ENCODE measurements at places on chromosomes 1 and 21.

- no peak for DNase-seq
Observed at GRCh38 chr1:30778154-30778978, 20.8 kb upstream of the LAPTM5 start.

DNA sequence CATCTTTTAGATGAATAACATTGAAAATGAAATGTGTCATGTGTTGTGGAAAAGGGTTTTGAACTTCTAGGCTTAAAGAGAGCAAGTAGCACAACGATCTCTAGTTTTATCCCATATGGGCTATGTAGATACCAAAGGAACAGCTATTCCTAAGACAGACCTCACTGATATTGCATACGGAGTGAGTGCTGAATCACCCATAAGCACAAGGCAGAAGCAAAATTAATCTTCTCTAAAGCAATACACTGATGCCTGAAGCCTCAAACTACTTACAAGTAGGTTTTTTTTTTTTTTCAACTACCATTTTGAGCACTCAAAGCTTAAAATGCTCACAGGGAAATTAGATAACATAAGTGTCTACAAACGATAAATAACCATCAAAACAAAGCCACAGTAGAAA, 5.0 kb upstream of the KMO start:
- no peak for DNase-seq

GRCh38 chr1:42312576-42313212, 22.3 kb downstream of the FOXJ3 start:
- no peak for DNase-seq

GRCh38 chr1:65332821-65333220, 23.5 kb downstream of the DNAJC6 start:
- no peak for DNase-seq

DNA sequence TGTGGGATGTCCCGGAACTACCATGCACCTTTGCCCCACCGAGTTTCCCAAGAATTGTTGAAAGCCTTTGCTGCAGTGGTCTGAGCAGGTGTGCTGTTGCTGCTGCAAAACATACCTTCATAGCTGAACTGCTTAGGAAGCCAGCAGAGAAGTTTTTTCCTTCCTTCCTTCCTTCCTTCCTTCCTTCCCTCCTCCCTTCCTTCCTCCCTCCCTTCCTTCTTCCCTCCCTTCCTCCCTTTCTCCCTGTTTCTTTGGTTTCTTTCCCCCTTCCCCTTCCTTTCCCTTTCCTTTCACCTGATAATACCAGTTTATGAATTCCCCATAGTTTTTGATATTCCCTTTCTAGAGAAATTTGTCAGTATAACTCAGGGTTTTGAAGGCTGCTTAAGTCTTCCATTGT, 10.8 kb upstream of the SH3D21 start:
- DNase-seq = no peak

DNA sequence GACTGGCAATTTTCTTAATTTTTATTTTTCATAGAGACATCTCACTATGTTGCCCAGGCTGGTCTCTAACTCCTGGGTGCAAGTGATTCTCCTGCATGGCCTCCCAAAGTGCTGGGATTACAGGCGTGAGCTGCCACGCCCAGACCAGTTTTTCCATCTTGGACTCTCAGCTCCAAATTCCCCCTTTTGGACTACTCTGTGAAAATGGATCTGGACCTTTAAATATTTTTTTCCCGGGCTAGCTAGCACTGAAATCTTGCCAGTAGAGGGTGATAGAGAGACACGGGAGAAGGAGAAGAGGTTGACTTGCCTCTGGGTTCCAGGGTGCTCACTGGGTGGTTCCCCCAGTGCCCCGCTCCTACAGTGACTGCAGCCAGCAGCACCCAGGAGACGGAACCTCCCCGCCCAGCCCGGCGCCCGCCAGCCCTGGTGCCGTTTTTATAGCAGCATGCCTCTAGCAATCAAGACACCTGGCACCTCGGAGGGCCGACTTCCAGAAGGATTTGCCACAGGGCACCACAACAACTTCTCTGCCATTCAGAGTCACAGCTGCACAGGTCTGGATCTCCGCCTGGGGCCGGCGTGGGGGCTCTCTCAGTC, 34.7 kb upstream of the SCCPDH start:
- DNase-seq = no peak

DNA sequence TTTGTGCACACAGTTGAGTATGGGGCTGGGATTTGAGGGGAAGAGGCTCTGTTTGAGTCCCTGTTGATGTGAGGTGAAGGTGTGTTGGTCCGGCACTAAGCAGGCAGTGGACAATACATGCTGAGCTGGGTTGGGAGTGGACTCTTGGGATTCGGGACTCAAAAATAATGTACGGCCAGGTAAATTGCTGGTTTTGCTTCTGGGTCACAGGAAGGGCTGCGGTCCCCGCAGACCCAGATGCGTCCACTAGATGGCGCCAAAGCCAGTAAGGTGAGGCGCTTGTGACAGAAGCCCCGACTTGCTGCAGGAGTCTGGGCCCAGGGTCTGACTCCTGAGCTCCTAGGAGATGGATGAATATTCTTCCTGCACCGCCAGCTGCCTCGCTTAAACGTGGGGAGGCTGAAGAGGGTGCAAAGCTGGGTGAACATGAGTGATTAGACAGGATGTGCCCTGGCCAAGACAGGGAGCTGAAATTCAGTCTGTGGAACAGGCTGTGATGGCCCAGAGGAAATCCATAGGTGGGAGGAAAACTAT, 61.4 kb downstream of the ACBD3 start:
- peak; percentile 86 for DNase-seq

DNA sequence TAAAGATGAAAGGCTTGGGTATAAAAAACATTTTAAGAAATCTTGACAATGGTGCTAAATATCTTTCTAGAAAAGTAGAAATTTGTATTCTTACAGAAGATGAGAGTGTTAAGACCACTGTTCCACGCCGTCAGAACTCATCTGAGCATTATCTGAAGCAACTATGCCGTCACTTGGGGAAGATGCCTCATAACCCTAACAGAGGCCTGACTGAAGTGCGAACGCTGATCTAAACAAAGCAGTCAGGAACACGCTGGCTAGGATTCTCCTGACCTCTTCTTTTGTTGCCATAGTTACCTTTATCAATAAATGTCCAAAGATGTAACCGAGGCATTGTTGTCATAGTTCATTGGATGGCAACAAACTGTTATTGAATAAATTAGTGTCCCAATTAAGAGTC, 612.4 kb downstream of the LTN1 start:
- no peak for DNase-seq

- no peak for DNase-seq
Observed at GRCh38 chr1:183043872-183044854, 20.9 kb downstream of the LAMC1 start.

DNA sequence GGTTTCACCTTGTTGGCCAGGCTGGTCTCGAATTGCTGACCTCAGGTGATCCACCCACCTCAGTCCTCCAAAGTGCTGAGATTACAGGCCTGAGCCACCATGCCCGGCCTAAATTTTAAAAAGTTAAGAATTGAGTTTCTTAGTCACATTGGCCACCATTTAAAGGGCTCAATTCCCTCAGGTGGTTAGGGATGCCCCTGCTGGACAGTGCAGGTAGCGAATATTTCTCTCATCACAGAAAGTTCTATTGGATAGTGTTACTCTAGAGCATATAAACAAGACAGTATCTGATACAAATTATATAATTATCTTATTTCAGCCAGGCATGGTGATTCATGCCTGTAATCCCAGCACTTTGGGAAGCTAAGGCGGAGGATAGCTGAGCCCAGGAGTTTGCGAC, 320.2 kb downstream of the ZP4 start:
- DNase-seq = no peak

DNA sequence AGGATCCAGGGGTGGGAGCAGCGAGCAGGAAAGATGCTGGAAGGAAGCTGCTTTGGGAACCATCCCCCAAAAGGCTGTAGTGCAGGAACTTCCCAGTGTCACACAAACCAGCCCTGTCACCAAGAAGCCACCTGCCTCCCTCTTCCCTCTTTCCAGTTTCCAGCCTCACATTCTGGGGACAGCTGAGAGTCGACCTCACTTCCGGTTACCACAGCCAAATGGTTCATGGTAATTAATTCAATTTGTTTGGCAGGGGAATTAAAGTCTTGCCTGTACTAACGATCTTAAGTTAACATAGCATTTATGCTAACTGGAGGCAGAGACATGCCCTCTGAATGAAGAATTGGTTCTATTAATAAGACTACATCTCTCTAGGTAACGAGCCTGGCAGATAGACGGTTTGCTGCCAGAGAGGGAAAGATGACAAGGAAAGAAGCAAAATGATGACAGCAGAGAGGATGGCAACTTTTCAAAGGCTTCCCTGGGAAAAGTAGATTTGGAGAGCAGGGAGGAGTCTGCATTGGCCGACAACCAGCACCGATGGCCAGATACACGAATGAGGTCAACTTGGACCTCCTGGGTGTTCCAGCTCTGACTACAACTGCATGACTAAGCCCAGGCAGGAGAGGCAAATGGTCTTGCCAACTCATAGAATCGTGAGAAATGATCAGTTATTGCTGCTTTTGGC, 64.1 kb downstream of the TMCO4 start:
- DNase-seq = no peak

DNA sequence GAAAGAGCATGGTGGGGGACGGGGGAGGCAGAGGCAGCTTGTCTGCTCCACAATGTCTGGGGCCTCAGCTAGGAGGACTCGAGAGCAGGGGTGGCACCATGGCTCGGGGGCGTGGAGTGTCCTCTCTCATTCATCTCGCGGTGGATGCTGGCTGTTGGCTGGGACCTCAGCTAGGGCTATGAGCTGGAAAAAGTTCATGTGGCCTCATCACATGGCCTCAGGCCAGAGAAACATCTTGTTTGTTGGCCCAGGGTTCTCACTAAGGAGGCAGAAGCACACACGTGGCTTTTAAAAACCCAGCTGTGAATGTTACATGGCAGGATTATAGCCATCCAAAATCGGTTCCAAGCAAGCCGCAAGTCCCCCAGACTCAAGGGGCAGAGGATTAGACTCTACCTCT, 6.2 kb upstream of the CENPS start:
- no peak for DNase-seq

DNA sequence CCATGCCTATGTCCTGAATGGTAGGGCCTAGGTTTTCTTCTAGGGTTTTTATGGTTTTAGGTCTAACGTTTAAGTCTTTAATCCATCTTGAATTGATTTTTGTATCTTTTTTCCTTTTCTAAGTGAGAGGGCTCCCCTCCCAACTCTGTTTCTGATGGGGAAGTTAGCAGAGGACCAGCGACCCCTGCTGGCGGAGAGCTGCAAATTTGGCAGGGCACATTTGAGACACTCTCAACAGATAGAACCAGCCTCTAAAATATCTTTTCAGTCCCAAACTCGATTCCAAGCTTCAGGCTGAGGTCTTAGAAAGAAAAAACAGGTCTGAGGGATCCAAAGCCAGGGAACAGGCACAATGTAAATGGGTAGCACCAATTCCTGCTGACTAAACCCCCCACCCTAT, 32.5 kb downstream of the LRRC3 start:
- no peak for DNase-seq

DNA sequence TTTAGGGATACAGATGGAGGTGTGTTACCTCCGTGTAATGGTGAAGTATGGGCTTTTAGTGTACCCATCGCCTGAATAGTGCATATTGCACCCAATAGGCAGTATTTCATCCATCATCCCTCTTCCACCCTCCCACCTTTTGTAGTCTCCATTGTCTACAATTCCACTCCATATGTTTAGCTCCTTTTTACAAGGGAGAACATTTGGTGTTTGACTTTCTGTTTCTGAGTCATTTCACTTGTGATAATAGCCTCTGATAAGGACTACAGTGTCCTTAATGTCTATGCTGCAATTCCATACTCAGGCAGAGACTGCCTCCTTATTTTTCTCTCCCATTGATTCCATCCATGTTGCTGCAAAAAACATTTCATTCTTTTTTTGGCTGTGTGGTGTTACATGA, 48.7 kb downstream of the OVGP1 start:
- no peak for DNase-seq

- DNase-seq = no peak
Observed at GRCh38 chr1:9600861-9601834, 12.4 kb downstream of the TMEM201 start.

DNA sequence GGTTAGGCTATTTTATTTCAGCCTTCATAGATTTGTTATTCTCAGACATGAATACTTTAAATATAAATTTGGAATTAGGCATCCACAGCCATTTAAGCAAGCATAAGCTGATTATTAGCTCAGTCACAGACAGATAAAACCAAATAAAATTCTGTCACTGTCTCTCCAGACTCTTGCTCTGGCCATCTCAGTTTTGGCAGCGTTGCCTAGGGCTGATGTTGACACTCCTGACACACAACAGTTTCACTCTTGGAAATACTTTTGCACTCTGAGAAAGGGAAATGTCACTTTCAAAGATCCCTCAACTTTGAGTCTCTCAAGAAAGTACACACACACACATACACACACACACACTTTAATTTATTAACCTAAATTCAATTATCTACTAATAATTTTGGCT, 372.7 kb downstream of the BRINP3 start:
- DNase-seq = no peak

- DNase-seq = no peak
Observed at GRCh38 chr1:203478231-203478630, 2.6 kb downstream of the PRELP start.

DNA sequence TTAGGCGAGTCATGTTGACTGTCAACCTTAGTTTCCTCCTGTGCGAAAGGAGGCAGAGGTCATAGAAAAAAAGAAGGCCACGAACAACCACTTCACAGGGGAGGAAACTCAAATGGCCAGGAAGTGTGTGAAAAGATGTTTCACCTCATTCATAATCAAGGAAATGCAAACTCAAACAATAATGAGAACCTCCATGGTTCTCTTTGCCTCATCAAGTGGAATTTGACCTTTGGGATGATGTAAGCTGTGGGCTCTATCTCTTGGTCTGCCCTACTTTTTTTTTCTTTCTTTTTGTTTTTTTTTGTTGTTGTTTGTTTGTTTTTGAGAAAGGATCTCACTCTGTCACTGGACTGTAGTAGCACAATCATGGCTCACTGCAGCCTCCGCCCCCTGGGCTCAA, 55.9 kb upstream of the GRHL3 start:
- no peak for DNase-seq

- DNase-seq = no peak
Observed at GRCh38 chr1:7388141-7388487, 383.0 kb upstream of the VAMP3 start.

DNA sequence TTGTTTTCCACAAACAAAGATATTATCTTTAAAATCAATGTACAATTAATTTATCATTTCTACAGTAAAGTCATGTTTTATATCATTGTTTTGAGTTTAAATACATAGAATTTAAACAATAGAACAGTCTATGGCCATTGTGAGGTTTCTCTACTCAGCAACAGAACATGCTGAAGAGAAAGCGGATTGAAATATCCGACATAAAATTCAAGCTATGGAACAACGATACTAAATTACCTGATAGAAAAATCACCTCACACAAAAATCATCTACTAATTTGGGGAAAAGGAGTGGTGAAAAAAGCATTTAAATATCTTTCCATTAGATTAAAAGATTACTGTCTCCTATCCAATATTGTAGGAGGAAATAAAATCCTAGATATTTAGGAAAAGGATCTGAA, 12.6 kb downstream of the CDKN2C start:
- DNase-seq = no peak
